ENCODE measurements at places on chromosomes 1 and 21.

DNA sequence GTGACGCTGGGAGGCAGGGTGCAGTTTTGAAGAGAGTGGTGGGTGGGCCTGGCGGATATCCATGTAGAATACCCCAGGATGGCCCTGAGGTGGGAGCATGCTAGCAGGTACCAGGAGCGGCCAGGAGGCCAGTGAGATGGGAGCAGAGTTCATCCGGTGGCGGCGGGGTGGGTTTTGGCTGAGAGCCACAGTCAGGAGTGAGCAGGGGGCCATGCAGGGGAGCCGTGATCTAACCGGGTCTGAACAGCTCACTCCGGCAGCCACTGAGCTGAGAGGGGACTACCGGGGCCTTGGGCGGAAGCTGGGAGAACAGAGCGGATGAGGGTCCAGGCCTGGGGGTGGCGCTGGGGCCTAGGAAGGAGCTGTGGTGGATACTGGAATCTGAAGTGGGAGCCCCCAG is 47.6 kb upstream of the LRP8 start:
- no peak for DNase-seq

DNA sequence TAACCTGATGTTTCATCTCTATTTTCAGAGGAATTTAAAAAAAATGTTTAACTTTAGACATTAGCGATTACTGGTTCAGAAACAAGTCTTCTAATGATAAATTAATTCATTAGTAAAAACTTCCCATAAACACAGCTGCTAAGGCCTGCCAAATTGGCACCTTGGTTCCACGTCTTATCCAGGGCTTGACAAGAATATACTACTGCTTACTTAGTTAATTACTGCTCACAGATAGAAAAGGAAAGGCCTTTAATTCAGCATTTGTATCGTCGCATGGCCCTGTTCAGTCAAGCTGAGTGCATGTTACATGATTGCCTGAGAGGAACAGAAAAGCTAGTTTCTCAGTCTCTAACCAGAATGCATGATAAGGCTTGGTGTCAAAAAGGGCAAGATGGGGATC is 84.6 kb downstream of the ADGRL2 start:
- DNase-seq = no peak

DNA sequence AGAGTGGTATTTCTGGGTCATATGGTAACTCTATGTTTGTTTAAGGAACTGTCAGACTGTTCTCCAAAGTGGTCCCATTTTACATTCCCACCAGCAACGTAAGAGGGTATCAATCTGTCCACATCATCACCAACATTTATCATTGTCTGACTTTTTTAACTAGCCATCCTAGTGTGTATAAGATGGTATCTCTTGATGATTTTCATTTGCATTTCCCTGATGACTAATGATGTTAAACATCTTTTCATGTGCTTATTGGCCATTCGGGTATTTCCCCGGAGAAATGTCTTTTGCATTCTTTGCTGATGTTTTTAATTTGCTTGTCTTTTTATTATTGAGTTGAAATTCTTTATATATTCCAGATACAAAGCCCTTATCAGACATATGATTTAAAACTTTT is 370.1 kb upstream of the NR5A2 start:
- DNase-seq = no peak

- DNase-seq = no peak
Measured at GRCh38 chr1:96519851-96520578, 201.6 kb upstream of the PTBP2 start.

DNA sequence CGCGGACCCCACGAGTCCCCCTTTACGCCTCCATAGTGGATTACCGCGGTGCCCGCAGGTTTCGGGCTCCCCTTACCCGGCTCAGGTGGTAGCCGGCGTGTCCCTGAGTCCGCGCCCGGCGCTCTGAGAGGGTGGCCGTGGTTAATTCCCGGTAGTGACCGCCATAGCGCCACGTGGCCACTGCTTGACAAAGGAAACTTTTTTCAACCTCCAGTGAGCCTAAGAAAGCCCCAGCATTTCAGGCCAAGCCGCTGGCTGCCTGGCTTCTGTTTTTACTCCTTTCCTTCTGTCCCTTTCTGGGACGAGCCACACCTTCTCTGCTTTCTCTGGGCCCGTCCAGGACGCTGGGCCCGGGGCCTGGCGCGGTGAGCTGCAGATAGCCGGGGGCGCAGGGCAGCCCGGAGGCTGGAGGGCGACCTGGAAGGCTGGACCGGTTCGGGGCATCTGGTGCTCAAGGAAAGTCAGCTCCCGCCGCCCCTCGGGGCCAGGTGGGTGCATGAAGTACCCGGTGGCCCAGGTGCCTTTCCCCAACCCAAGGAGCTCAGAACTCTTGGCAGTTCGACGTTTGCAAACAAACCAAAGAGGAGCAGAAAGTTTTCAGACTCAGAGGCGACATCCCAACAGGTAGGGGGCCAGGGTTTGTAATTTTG is 540 bp upstream of the C1orf198 start:
- no peak for DNase-seq

DNA sequence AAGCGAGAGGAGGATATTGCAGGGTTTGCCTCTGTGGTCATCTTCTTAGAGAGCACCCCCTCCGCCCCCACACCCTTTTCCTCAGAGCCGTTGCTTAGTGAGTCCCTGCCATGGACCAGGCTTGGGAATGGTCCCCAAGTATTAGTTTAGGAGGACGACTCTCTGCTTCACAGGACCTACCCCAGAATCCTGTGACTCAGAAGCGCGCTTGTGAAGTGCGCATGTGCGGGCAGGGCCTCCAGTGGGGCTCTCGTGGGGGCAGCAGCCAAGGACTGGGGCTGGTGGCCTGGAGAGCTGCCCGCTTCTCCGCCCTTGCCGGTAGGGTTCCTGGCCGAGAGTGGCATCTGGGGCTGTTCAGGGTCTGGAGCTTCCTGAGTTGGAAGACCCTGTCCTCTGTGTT is 37.3 kb upstream of the HMGN1 start:
- no peak for DNase-seq

DNA sequence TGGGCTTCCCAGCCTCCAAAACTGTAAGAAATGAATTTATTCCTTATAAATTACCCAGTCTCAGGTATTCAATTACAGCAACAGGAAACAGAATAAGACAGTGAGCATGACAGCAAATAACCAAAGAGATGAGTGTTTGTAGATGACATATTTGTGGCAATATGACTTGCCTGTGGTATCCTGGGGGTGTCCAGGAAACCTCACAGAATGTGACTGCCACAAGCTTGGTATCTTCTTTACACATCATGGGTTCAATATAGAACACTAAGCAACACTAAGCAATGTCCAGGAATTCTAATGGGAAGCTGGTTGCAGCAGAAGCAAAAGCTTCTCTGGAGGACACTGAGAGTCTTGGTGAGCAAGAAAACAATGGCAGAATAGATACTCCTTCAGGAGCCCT is 236.4 kb upstream of the BEND5 start:
- DNase-seq = no peak

DNA sequence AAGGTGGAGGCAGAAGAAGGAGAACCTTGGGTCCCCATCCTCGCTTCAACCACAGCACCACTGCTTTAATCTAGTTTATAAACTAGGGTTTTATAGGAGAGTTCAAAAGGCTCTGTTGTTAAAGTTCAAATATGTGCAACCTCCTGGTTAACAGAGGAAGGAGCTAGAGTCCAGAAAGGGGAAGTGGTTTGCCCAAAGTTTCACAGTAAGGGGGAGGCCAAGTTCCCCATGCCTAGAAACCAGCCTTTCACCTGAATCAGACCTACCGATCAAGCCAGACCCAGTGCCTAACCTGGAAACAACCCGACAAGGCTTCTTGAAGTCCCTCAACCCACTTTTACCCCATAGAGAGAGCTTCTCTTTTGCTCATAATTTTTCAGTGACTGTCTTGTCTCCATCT is 106.5 kb downstream of the PLPP3 start:
- peak; percentile 41 for DNase-seq

GRCh38 chr1:33344896-33345560 is 24.1 kb upstream of the A3GALT2 start:
- DNase-seq = no peak

- DNase-seq = no peak
Measured at GRCh38 chr21:45380566-45380965, 24.4 kb upstream of the COL18A1 start.

GRCh38 chr1:14706631-14707030 is 108.1 kb downstream of the KAZN start:
- DNase-seq = no peak

- DNase-seq = no peak
Measured at GRCh38 chr1:38063616-38064015, 17.0 kb upstream of the POU3F1 start.

DNA sequence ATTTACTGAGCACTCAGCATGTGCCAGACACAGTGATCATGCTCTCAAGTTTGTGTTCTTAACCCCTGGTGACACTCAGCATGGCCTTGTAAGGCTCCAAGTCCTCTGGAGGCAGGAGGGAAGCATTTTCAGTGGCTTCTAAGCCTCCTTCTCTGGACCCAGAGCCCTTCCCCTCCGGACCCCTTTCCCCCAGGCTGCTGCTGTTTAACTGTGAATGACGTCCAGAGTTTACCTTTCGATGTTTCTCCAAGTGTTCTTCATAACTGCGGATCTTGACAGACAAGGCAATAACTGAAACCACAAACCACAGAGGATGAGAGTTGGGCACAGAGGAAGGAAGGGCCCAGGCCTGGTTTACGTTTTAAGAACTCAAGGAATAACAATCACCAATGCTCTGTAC is 6.5 kb downstream of the MRPS15 start:
- DNase-seq = no peak

- DNase-seq = no peak
Measured at GRCh38 chr1:164771619-164772361, 212.8 kb downstream of the PBX1 start.

- DNase-seq = no peak
Measured at GRCh38 chr1:184597650-184598357, 156.9 kb downstream of the EDEM3 start.

GRCh38 chr1:112722601-112723510 is 7.7 kb upstream of the PPM1J start:
- no peak for DNase-seq

DNA sequence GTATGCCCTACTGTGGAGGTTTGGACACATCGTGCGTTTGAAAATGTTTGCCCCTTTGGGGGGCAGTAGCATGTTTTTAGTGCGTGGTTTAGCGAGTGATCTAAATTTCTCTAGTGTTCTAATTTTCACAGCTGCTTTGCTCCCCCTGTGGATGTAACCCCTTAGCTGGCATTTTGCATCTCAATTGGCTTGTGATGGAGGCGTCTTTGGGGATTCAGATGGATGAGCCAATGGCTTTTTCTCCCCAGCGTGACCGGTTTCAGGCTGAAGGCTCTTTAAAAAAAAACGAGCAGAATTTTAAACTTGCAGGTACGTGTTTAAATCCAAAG is 836 bp downstream of the CDC7 start:
- no peak for DNase-seq

- no peak for DNase-seq
Measured at GRCh38 chr1:228988664-228989063, 253.4 kb downstream of the RHOU start.

DNA sequence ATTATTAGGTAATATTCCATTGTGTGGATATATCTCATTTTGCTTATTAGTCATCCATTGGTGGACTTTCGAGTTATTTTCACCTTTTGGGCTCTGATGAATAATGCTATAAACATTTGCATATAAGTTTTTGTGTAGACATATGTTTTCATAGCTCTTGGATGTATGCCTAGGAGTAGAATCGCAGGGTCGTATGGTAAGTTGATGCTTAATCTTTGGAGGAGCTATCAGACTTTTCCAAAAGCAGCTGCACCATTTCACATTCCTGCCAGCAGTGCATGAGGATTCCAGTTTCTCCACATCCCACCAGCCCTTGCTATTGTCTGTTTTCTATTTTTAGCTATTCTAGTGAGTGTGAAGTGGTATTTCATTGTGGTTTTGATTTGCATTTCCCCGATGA is 120.3 kb upstream of the TMEM51 start:
- DNase-seq = no peak

DNA sequence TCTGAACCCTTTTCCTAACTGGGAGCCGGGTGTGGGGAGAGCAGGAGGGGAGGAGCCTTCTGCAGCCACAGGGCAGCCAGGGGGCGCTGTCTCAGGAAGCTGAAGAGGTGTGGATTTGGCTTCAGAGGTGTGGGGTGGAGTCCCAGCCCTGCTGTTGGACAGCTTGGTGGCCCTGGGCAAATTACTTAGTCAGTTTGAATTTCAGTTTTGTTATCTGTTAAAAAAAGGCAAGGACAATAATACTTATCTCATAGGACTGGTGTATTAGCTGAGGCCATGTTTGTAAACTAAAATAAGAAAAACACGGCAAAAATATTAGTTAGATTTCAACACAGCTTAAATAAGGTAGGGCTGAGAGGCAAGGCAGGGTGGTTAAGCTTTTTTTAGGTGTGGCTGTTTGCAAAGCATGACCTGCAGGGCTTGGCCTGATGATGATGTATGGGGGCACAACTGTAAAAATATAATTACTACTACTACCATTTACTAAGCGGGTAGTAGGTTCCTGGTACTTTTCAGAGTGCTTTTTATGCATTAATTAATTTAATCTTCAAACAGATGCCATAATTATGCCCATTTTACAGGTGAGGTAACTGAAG is 111.8 kb downstream of the PLXNA2 start:
- DNase-seq = peak; percentile 77

GRCh38 chr1:156251527-156251926 is 3.7 kb upstream of the PAQR6 start:
- no peak for DNase-seq

GRCh38 chr1:225926551-225927113 is 2.6 kb upstream of the PYCR2 start:
- DNase-seq = no peak

DNA sequence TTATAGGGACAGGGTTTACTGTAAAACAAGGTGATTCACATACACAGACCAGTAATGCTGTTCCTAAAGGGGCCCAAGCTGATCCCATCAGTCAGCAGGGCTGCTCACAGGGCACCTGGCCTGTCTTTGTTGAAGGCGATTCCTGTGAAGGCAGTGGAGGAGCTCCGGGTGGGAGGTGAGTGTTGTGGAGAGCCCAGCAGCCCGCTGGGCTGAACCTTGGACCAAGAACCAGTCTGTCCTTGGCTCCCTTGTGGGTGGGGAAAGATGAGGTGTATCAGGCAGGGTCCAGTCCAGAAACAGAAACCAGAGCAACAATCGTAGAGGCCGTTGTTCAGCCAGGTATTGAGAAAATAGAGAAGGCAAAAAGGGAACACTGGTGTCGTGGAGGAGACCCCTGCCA is 12.5 kb downstream of the PDXK start:
- no peak for DNase-seq

DNA sequence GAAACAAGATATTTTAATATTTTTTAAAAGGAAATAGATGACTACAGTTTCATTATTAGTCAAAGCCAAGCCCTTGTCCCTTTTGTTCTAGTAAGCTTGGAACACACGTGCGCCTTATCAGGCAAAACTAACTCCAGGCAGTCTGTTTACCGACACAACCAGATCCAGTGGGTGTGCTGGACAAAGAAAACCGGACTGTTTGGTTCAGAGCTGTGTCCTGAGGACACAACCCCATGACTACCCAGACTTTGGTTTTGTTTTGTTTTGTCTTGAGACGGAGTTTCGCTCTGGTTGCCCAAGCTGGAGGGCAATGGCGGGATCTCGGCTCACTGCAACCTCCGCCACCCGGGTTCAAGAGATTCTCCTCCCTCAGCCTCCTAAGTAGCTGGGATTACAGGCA is 13.9 kb upstream of the RHOU start:
- DNase-seq = no peak

GRCh38 chr1:223326776-223327175 is 37.2 kb downstream of the SUSD4 start:
- DNase-seq = no peak

Data from GM12892 (cell line).